Left colon (tissue), 2 donors: ENCODE measurements at places on chromosomes 3 and 15. TPM values are rescaled to one million over a fixed set of nuclear protein-coding genes. Genes with fewer than 3 reads are reported as not detected.

- DNase-seq = no peak
Measured at GRCh38 chr3:12622335-12622734, 41.6 kb downstream of the RAF1 start.

DNA sequence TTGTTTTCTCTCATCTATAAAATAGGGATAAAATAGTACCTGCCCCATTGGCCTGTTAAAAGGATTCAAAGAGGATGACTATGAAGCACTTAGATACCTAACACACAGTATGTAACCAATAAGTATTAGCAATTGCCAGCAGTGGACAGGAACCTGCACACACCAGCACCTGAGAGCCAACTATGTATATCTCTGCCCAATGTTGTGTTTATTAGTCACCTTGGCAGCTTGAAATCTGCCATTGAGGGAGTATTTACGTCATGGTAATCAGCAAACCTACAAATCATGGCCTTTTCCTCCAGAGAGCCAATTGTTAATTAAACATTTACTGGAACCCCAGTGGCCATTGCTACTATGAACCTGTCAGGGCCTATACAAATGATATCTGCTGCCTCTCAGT lies 13.8 kb downstream of the LARS2 start:
- no peak for DNase-seq

DNA sequence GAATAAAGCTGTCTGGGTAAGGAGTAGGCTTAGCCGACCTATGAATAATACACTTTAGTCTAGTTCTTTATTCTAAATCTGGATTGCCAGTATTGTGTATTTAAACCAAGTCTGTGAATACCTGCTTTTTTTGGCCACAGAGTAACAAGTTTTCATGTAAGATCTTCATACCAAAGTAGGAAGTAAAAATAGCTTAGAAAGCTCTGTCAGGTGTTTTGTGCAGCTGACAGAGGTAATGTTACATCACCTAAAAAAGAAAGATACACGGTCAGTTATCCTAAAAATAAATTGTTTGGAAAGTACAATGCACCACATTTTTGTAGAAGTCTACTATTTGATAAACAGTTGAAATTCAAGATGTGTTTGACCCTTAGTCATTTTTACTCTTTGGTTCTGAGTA lies 16.5 kb downstream of the CALML4 start:
- DNase-seq = no peak

TF gene
- 2.6 TPM for total RNA-seq

CCDC80 gene
- 23.9 TPM for total RNA-seq

SKOR1 gene
- 0.49 TPM for total RNA-seq
